ENCODE measurements at places on chromosomes 11 and 22. TPM values are rescaled to one million over a fixed set of nuclear protein-coding genes. Genes with fewer than 3 reads are reported as not detected.

Gene IFITM1
- 31.0 TPM for total RNA-seq

Gene PRG3
- total RNA-seq: not detected

Gene FZD4
- total RNA-seq: 25.4 TPM

DNA sequence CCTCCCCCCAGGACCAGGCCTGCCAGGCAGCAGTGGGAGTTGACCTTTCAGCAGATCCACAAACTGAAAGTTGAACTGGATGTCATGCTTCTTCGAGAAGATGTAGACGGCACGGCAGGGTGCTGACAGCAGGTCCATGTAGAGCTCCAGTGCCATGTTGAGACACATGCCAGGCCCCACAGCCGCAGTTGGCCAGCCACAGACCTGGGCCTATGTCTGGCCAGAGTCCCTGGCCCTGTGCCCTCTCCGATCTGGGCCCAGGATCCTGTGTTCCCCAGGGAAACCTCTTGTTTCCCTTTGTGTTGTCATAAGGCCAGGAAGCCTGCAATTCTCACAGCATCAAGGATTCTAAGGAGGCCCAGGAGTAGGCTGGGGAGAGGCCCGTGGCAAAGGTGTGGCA is at the start of gene GSTT4:
GSTT4 (minus strand) TSS at position 253 of the 400 bp plus-strand sequence; CDS start at position 156, 97 bp downstream.
- H3K4me1 ChIP-seq: no peaks in the 10 kb centered on the region
- H3K27ac ChIP-seq: no peak within 1 kb of the TSS
- H3K4me3 ChIP-seq: no peak within 1 kb of the TSS
- no peaks in the 10 kb centered on the region for H3K27me3 ChIP-seq
- no peaks in the 10 kb centered on the region for H3K36me3 ChIP-seq
- DNase-seq: no peak

GRCh38 chr11:112448806-112449205 is 188.1 kb upstream of the PLET1 start:
- H3K27ac ChIP-seq: no peak overlapping the region
- no peaks in the 10 kb centered on the region for H3K4me1 ChIP-seq
- H3K4me3 ChIP-seq: no peak overlapping the region
- no peaks in the 10 kb centered on the region for H3K27me3 ChIP-seq
- H3K36me3 ChIP-seq: no peaks in the 10 kb centered on the region
- DNase-seq: no peak

DNA sequence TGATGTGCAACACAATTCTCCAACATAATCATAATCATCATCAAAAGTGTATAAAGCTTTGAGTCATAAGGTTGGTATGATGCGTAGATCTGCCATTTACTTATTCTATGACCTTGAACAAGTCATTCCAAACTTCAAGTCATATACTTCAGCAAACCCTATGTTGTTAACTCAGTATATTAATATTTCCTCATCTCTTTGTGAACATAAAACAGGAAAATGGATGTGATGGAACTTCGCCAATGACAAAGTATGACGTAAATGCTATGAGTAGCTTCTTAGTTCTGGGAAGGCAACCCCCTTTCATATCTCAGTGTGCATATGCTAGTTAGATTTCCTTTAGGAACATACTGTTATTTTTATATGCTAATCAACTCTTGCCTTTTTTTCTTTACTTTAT is 102.7 kb upstream of the ANO3 start:
- H3K27me3 ChIP-seq: no peaks in the 10 kb centered on the region
- no peak overlapping the region for H3K27ac ChIP-seq
- H3K4me3 ChIP-seq: no peak overlapping the region
- no peak for DNase-seq
- H3K4me1 ChIP-seq: no peaks in the 10 kb centered on the region
- H3K36me3 ChIP-seq: no peaks in the 10 kb centered on the region

GRCh38 chr22:25057013-25057881 is 104.7 kb downstream of the KIAA1671 start:
- H3K27ac ChIP-seq: no peak overlapping the region
- H3K36me3 ChIP-seq: no peaks in the 10 kb centered on the region
- no peak overlapping the region for H3K4me3 ChIP-seq

DNA sequence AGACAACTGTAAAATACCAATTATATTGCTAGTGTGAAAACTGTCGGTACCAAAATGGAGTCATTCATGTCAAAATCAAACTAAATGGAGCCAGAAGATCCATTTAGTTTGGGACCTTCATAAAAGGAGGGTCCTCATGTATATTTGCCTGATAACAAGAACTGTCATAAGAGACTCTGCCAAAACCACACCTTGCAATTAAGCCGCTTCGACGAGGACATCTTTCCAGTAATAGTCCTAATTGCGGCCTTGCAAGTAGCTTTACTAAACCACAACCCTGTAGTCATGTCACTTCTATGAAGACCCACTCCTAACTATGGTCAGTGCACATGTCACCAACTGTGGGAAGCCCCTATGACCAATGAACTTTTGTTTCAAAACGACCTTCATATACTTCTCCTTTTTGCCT is 9.4 kb downstream of the UBQLN3 start:
- no peaks in the 10 kb centered on the region for H3K36me3 ChIP-seq
- H3K27ac ChIP-seq: no peak overlapping the region
- DNase-seq: no peak
- H3K4me3 ChIP-seq: no peak overlapping the region

- peak; percentile 26 for DNase-seq
- no peak overlapping the region for H3K4me3 ChIP-seq
- H3K27ac ChIP-seq: no peak overlapping the region
- H3K4me1 ChIP-seq: peaks cover 49% of the 10 kb centered on the region
- no peaks in the 10 kb centered on the region for H3K36me3 ChIP-seq
- H3K27me3 ChIP-seq: no peaks in the 10 kb centered on the region
Measured at GRCh38 chr11:46112961-46113607, 8.2 kb downstream of the PHF21A start.

- DNase-seq: no peak
- H3K27ac ChIP-seq: peak overlapping the region; percentile 97
- no peak overlapping the region for H3K4me3 ChIP-seq
- H3K27me3 ChIP-seq: no peaks in the 10 kb centered on the region
- no peaks in the 10 kb centered on the region for H3K36me3 ChIP-seq
Measured at GRCh38 chr11:68842427-68843051, 823 bp upstream of the CPT1A start.

GRCh38 chr22:35435201-35435740 is 35.3 kb downstream of the MCM5 start:
- peaks cover 15% of the 10 kb centered on the region for H3K4me1 ChIP-seq
- no peak overlapping the region for H3K4me3 ChIP-seq
- H3K36me3 ChIP-seq: no peaks in the 10 kb centered on the region
- no peak for DNase-seq
- no peak overlapping the region for H3K27ac ChIP-seq
- H3K27me3 ChIP-seq: no peaks in the 10 kb centered on the region

GRCh38 chr11:46048198-46048597 is 73.1 kb downstream of the PHF21A start:
- H3K4me1 ChIP-seq: peaks cover 3% of the 10 kb centered on the region
- no peaks in the 10 kb centered on the region for H3K36me3 ChIP-seq
- H3K4me3 ChIP-seq: no peak overlapping the region
- H3K27ac ChIP-seq: no peak overlapping the region
- H3K27me3 ChIP-seq: no peaks in the 10 kb centered on the region

DNA sequence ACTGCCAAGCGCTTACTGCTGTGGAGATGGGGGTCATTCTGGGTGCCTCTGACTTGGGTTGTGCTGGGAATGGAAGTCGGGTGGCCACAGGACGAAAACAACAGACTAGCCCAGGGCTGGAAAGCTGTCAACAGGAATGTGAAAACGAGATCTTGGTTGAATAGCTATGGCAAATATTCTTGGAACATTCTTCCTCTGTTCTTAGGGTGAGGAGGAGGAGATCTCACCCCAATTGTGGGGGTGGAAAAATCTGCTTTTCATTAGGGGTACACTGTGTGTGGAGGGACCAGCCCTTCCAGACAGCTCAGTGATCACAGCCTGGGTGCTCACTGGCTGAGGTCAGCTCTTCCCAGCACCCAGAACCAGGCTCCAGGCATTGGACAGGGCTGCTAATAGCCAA is 52.0 kb upstream of the PRSS23 start:
- no peak for DNase-seq
- peaks cover 2% of the 10 kb centered on the region for H3K4me1 ChIP-seq
- H3K27me3 ChIP-seq: no peaks in the 10 kb centered on the region
- no peaks in the 10 kb centered on the region for H3K36me3 ChIP-seq
- no peak overlapping the region for H3K4me3 ChIP-seq

DNA sequence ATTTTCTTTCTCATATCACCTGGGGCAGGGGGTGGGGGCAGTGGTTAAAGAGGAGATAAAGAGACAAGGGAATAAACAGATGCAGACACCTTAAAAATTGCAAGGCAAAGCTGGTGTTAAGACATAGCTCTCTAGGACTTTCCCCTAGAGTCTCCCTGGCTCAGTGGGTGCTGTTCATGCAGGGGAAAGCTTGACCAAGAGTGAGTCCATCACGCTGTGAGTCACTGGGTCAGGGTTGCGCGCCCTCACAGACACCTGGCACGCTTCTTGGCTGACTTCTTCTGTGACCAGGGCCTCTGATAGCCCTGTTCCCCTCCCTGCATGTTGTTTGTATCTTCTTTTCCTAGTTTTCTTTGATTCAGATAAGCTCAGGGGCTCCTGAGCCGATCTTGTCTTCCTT is 31.9 kb downstream of the COMMD9 start:
- H3K4me1 ChIP-seq: no peaks in the 10 kb centered on the region
- no peaks in the 10 kb centered on the region for H3K27me3 ChIP-seq
- H3K4me3 ChIP-seq: no peak overlapping the region
- no peak for DNase-seq
- no peaks in the 10 kb centered on the region for H3K36me3 ChIP-seq

DNA sequence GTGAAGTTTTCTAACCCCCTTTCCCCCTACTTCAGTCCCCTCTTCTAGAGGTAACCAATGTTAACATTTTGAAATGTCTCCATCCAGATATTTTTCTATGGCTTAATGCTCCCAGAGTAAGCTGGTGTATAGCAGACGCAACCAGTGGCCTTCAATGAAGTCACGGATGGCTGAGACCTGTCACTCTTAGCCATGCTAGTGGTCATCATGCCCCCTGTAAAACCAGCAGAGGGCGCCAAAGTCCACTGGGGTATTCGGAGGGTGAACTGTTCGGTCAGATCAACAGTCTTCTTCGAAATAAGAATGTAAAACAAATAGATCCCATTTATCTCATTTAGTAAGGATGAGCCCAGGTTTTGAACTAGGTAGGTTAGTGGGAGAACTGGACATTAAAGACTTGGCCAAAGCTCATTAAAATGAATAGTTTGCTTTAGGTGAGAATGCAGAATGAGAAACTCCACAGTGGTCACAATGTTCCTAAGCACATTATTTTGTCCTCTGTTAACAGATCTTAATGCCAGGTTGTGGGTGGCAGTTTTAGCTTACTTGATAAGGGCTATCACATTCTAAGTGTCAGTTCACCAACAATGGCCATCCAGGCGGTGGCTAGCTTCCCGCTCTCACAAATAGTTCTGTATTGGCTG is 8.6 kb upstream of the MMP8 start:
- H3K27me3 ChIP-seq: no peaks in the 10 kb centered on the region
- no peak overlapping the region for H3K4me3 ChIP-seq
- peak; percentile 53 for DNase-seq
- H3K36me3 ChIP-seq: no peaks in the 10 kb centered on the region
- H3K27ac ChIP-seq: no peak overlapping the region

- DNase-seq: peak; percentile 58
- H3K4me3 ChIP-seq: no peak overlapping the region
- no peaks in the 10 kb centered on the region for H3K4me1 ChIP-seq
- H3K27ac ChIP-seq: no peak overlapping the region
- no peaks in the 10 kb centered on the region for H3K27me3 ChIP-seq
Measured at GRCh38 chr22:25942856-25943411, 200.9 kb downstream of the MYO18B start.

DNA sequence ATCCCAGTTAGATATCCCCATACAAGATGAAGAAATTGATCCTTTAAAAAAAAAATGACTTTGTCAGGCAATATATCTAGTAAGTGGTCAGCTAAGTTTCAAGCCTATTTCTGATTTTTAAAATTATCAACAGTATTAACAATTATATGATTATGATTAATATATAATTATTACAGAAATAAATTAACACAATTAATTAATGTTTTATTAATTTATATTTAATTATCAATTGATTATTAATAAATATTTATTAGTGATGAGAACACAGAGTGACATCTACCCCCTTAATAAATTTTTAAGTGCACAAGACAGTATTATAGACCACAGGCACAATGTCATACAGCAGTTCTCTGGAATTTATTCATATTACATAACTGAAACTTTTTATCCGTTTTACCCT is 22.0 kb downstream of the MUC15 start:
- no peaks in the 10 kb centered on the region for H3K4me1 ChIP-seq
- H3K4me3 ChIP-seq: no peak overlapping the region
- DNase-seq: no peak
- no peaks in the 10 kb centered on the region for H3K27me3 ChIP-seq
- no peaks in the 10 kb centered on the region for H3K36me3 ChIP-seq

DNA sequence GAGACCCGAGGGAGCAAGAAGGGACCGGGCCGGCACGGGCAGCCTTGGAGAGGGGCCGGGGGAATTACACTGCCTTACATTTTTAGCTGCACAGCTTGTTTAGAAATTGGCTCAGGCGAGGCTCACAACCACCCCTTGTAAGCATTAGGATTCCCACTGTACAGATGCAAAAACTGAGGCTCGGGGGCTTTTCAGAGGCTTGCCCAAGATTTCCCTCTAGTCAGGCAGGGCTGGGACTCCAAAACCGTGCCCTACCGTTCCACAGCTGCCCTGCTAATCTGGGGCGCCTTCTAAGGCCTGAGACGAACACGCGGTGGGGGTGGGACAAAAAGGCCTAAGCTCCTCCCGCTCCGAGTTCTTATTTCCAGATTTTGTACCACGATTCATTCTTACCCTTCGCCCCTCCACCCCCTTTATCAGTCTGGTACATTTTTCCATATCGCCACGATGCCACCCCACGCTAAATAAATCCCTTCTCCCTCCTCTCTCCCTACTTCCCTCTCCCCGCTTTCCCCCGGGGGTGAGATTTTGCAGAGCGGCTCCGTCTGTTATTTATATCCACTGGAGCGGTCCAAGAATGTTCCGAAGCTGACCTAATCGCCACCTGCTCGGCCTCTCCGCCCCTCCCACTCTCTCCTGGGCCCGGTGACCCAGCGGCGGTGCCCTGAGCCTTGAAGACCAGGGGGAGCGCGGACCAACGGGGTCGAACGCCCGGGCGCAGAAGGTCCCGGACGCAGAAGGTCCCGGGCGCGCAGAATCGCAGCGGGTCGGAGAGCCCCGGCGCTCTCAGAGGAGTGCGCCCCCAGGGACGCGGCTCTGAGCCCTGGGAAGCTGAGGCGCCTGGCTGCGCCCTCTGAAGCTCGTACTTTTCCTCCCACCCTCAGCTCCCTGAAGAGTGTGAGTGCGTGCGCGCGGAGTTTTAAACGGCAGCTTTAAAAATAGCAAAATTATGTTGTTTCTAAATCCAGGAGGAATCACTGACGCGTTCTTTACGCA is 764 bp upstream of the PACSIN3 start:
- H3K36me3 ChIP-seq: no peaks in the 10 kb centered on the region
- H3K4me1 ChIP-seq: peaks cover 47% of the 10 kb centered on the region
- H3K27me3 ChIP-seq: no peaks in the 10 kb centered on the region
- peak; percentile 78 for DNase-seq
- peak overlapping the region; percentile 85 for H3K27ac ChIP-seq

Data from body of pancreas (tissue), 4 donors.